ENCODE measurements at places on chromosomes 7 and 10.

GRCh38 chr7:137538361-137538762 lies 194.8 kb upstream of the PTN start:
- no peak for DNase-seq

GRCh38 chr10:31999070-31999660 lies 57.1 kb downstream of the KIF5B start:
- DNase-seq, result no peak

DNA sequence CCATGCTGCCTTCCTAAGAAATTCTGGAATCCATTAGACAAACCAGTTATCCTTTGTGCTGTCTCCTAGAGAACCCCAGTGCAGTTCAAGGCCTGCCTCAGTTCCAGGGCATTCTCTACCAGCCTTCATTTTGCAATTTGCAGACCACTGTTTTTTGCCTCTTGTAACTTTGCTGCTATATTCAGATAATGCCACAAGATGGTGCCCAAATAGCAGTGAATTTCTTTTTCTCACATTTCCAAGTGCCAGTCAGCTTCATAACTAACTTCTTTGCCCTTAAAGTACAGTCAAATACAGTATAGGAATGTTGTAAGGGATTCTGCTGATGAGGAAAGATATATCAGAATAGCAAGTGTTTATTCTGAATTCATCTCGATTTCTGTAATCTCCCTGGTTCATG lies 25.2 kb downstream of the LOXL4 start:
- no peak for DNase-seq

DNA sequence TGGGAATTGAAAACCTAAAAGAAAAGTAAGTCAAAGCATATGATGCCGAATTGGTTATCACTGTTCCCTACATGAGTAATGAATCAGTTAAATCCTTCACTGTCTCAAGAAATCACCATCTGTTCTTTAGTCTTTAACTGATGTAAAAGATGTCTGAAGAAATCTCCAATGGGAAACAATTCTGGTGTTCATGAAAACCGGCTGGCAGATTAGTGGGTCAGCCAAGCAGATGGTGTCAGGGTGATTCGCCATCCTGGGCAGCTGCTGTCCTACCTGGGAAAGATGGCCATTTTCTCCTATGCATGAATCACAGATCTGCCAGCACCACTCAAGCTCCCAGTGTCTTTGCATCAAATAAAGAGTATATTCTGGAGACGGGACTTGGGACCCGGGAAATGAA lies 925.2 kb upstream of the GHITM start:
- no peak for DNase-seq

DNA sequence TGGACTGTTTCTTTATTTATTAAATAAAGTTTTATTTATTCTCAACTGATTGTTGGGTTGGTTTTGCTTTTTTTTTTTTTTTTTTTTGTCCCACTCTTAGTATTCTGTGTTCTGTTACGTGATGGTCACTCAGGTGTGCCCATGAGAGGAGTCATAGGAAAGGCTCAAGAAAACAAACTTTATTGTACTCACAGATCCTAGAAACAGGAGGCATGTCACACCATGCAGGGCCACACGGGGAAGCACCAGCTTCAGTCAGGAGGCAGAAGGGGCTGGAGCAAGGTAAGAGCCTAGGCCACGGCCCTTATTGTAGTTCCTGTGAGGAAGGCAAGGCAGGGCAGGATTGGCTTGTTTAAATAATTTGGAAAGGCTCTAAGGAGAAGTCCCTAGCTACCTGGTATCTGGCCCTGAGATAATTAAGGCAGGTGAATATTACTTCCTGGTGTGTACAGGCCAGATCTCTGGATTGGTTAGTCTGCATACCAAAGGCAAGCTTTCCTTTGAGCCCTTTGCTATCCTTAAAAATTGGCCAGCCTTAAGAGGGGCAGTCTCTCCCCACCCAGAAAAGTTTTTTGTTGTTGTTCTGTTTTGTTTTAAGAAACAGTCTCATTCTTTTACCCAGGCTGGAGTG lies 8.3 kb downstream of the ATOH7 start:
- no peak for DNase-seq

- DNase-seq, result no peak
Observed at GRCh38 chr7:2645274-2645868, 13.6 kb downstream of the TTYH3 start.

GRCh38 chr7:124996778-124997177 lies 67.2 kb upstream of the POT1 start:
- peak; percentile 16 for DNase-seq

DNA sequence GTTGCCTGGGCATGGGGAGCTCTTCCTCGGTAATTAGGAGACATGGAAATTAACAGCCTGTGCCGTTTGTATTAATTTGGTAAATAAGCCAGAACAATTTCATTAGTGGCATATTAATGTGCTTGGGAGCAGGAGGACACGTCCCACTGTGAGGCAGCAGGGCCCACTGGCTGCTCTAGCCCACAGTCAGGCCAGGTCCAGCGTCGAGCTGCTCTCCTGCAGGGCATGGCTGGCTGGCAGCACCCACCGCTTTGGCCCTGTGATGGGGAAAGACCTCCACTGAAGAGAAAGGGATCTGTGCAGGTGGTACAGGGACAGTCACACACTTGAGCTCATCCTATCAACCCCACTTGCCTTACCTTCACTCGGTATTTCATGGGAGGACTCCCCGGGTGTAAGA lies 37.5 kb upstream of the LRRC4 start:
- DNase-seq, result no peak

DNA sequence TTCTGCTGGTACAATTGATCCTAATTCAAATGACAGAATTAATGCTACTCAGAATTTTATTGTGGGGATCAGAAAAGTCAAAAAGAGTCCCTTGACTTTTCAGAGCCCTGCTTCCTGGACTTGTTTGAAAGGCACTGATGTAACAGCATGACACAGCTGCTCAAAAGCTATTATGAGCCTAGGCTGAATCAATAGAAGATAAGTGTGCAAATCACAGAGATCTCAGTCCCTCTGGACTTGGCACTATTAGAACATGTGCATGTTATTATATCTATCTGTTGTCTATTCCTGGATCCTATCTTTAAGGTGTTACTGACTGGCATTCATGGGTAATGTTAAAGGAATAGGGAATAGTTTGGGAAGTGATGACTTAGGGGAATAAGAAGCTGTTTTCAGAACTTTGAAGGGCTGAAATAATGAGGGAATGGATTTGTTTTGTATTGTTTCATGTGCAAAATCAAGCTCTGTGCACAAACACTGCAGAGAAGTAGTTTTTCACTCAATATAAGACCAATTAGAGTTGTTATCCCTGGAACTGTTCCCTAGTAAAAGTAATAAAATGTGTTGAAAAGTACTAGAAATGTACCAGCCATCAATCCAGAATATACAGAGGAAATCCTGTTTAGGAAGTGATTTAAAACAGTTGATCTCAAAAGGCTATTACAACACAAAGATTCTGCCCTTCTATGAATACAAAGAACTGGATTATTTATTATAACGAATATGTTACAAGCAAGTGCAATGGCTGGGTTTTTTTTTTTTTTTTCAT lies 814.9 kb upstream of the C7orf33 start:
- DNase-seq, result no peak

- DNase-seq, result no peak
Observed at GRCh38 chr7:43693687-43694398, 35.5 kb downstream of the COA1 start.

DNA sequence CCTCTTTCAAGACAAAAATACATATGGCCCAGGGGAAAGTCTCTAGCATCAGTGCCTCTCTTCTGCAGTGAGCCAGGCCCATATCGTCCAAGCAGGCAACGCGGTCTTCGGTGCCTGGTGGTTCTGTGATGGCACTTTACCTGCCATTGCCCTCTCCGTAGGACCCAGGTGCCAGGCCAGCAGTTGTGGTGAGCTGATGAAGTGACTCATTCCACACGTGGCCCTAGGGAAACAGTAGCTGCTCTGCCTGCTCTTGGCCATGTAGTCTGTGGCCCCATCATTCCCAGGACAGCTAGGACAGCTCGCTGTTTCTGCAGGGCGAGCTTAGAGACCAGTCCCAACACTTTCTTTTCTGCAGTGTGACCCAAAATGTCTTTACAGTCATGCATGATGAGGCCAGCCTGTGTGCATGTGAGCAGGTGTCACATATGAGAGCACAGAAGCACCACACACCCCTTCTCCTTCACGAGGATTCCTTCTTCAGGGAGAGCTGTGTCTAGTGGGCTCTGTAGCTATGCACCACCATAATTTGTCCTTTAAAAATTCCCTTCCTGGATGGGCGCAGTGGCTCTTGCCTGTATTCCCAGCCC lies 39.0 kb downstream of the SVIL start:
- no peak for DNase-seq

- DNase-seq, result no peak
Observed at GRCh38 chr10:133346413-133346812, 760 bp upstream of the PRAP1 start.

DNA sequence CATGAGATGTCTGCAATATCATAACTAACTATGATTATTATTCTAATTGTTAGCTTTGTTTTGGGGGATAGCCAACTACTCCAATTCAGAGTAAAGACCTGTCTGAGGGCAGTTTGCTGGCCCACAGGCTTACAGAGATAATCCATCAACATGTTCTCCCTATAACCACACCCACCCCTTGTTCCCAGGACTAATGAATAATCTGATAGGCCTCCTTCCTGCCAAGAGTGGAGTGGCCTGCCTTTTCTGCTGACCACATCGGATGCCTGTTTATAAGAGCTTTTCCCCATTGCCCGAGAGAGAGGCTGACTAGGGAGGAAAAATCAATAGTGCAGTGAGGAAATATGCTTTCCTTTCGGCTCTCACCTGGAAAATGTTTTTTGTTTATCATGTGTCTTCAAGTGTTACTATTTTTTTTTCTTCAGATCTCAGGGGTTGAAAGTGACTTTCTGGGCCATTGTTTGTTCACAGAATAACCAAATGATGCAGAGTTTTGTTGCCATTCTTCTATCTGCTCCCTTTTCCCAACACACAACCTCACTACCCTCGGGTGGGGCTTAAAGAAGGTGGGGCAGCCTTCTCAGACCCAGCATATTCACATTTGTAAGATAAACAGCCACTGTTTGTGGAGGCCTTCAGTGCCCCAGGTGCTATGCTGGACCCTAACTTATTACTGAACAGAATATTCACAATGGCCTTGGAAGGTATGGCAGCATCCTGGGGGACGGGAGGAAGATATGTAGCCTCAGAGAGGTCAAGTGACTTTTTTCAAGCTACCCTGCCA lies 38.4 kb downstream of the PLPP4 start:
- no peak for DNase-seq

DNA sequence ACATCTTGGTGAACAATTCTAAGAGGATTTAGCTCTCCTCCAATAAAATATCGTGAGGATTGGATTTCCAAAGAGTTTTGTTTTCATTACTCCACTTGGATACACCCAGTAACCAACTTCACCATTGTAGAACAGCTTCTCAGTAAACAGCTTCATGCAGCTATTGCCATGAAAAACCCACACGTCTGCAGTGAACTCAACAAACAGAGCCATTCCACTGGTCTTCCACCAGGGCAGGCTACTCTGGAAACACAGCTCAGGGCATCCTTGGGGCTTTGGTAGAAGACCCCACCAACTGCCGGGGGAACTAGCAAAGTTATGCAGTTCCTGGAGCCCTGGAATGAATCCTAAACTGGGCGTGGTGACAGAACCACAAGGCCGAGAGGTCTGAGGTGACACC lies 77.4 kb downstream of the CALN1 start:
- DNase-seq, result no peak

- no peak for DNase-seq
Observed at GRCh38 chr10:130023454-130024230, 59.6 kb upstream of the EBF3 start.

Data from NCI-H526 (cell line).